Epithelial cell of umbilical artery (primary cell): ENCODE measurements at places on chromosomes 1 and 21. TPM values are rescaled to one million over a fixed set of nuclear protein-coding genes. Genes with fewer than 3 reads are reported as not detected.

TCHHL1 gene
- not detected in 2 replicates for total RNA-seq

GPR161 gene
- total RNA-seq, result 18.5 and 19.3 TPM in 2 replicates

CFHR2 gene
- total RNA-seq, result not detected in 2 replicates

CITED4 gene
- 5.5 and 16.4 TPM in 2 replicates for total RNA-seq

HFM1 gene
- 0.32 TPM in 1 of 2 replicates, not detected in the other for total RNA-seq

HSPA6 gene
- 0.30 and 0.32 TPM in 2 replicates for total RNA-seq

KRTAP10-9 gene
- total RNA-seq, result not detected in 2 replicates

PLXNA2 gene
- 41.5 and 78.9 TPM in 2 replicates for total RNA-seq

C1orf116 gene
- not detected in 2 replicates for total RNA-seq

NCMAP gene
- total RNA-seq, result not detected in 2 replicates

SNRNP40 gene
- 159 and 160 TPM in 2 replicates for total RNA-seq

AMIGO1 gene
- total RNA-seq, result 0.65 and 0.76 TPM in 2 replicates

FMOD gene
- 0.32 and 0.76 TPM in 2 replicates for total RNA-seq

WARS2 gene
- 12.2 and 15.9 TPM in 2 replicates for total RNA-seq

CRNN gene
- not detected in 2 replicates for total RNA-seq

IL10RB gene
- total RNA-seq, result 28.9 and 48.2 TPM in 2 replicates

TRIM46 gene
- total RNA-seq, result 3.5 and 3.9 TPM in 2 replicates

MSH4 gene
- under 0.01 and 0.46 TPM in 2 replicates for total RNA-seq

PLA2G4A gene
- total RNA-seq, result 10.6 and 23.4 TPM in 2 replicates

ZSCAN20 gene
- total RNA-seq, result 7.5 and 13.4 TPM in 2 replicates

LCK gene
- total RNA-seq, result 0.32 TPM in 1 of 2 replicates, not detected in the other

GUCA2B gene
- total RNA-seq, result not detected in 2 replicates
